ENCODE measurements at places on chromosomes 11 and 22.

- DNase-seq: no peak
These were observed 326.6 kb upstream of the LRRC4C start for GRCh38 chr11:41786087-41786486.

- no peak for DNase-seq
These were observed 43.2 kb upstream of the CLMP start for GRCh38 chr11:123238297-123238696.

GRCh38 chr11:72740060-72740424 is 12.2 kb downstream of the ARAP1 start:
- no peak for DNase-seq

GRCh38 chr11:69920345-69921127 is 101.3 kb upstream of the FGF3 start:
- DNase-seq: peak; percentile 7

DNA sequence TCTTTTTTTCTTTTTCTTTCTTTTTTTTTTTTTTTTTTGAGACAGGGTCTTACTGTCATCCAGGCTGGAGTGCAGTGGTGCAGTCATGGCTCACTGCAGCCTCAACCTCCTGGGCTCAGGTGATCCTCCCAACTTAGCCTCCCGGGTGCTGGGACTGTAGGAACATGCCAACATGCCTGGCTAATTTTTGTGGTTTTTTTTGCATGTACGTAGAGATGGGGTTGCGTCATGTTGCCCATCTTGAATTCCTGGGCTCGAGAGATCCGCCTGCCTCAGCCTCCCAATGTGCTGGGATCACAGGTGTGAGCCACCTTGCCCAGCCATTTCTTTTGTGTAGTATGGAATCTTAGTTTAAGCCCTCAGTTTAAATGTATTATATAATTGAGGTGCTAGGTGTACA is 20.4 kb downstream of the MTMR3 start:
- DNase-seq: no peak

GRCh38 chr11:2992234-2992996 is at the start of gene NAP1L4:
NAP1L4 (minus strand) TSS chr11:2992329; CDS start chr11:2979220, 13,109 bp downstream.
- DNase-seq: peak; percentile 97

DNA sequence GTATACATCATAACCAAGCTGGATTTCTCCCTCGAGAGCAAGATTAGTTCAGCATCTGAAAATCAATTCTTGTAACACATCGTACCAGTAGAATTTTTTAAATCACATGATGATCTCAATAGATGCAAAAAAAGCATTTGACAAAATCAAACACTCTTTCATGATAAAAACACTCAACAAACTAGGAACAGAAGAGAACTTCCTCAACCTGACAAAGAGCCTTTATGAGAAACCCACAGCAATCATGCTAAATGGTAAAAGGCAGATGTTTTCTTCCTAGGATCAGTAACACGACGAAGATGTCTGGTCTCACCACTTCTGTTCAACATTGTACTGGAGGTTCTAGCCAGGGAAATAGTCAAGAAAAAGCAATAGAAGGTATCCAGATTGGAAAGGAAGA is 34.1 kb upstream of the TMPRSS4 start:
- no peak for DNase-seq

DNA sequence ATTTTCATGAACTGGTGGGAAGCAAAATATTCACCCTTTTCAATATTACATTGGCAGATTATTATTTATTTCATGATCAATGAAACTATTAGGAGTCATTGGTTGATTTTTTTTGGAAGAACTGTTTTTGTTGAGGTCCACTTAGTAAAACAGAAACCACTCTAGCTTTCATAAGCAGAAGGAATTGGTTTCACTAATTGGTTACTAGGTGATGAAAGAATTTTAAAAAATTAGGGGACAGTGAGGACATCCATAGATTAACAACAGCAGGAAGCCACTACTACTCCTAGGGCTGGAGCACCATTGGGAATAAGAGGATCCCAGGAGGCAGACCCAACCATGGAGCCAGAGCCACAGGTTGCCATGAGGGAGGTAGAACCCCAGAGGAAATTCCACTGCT is 74.4 kb upstream of the KCNA4 start:
- no peak for DNase-seq

DNA sequence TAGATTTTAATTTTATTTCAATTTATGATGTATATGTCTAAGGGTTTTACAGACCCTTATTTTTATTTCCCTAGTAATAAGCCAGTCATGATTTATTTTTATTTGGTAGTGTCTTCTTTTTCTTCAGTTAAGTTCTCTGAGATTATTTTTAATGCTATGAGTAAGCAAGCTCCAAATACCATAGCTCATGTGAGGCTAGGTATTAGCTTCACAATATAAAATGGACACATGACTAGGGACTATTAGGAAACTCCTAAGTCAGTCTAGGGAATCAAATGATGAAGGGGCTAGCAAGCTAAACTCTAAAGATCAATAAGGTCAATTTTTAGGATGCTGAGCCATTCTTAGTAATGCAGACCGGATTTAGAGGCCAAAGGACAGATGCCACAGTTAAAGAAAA is 45.9 kb downstream of the CKAP5 start:
- DNase-seq: no peak

GRCh38 chr22:37551981-37552380 is 8.3 kb upstream of the CDC42EP1 start:
- DNase-seq: no peak

All from WTC11 (cell line).